T-cell (primary cell): ENCODE measurements at places on chromosomes 4 and X. TPM values are rescaled to one million over a fixed set of nuclear protein-coding genes. Genes with fewer than 3 reads are reported as not detected.

The DDX60 gene
- total RNA-seq = 34.5 TPM

The FAM47E gene
- not detected for total RNA-seq

The TRMT44 gene
- 27.5 TPM for total RNA-seq

The CENPVL1 gene
- total RNA-seq = not detected

The TDO2 gene
- not detected for total RNA-seq

The FGFR3 gene
- 0.90 TPM for total RNA-seq

The DCAF12L2 gene
- not detected for total RNA-seq

The IL21 gene
- total RNA-seq = 0.70 TPM

The IL1RAPL2 gene
- total RNA-seq = not detected

The BTK gene
- 1.6 TPM for total RNA-seq

The DIPK2B gene
- total RNA-seq = not detected

The ZNF280C gene
- total RNA-seq = 3.6 TPM

The S100P gene
- 3.8 TPM for total RNA-seq

The LONRF3 gene
- 10.7 TPM for total RNA-seq

The MTMR8 gene
- 6.7 TPM for total RNA-seq

The CABS1 gene
- total RNA-seq = not detected
